ENCODE measurements at places on chromosomes 4 and X.
A peak's percentile ranks its signal among the peaks of the same experiment; 100 is the strongest.

DNA sequence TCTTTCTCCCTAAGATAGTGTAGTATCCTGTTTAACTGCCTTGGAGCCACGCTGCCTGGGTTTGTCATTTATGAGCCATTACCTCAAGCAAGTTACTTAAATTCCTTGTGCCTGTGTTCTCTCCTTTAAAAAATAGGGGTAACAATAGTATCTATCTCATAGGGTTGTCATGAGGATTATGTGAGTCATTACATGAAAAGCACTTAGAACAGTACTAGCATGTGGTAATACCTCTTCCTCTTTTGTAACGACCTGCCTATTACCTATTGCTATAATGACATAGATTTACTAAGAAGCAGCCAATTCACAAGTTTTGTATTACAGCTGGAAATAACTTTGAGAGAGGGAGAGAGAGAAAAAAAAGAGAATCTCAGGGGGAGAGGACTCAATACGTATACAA lies 834.7 kb downstream of the RAPGEF2 start:
- no peak for DNase-seq

DNA sequence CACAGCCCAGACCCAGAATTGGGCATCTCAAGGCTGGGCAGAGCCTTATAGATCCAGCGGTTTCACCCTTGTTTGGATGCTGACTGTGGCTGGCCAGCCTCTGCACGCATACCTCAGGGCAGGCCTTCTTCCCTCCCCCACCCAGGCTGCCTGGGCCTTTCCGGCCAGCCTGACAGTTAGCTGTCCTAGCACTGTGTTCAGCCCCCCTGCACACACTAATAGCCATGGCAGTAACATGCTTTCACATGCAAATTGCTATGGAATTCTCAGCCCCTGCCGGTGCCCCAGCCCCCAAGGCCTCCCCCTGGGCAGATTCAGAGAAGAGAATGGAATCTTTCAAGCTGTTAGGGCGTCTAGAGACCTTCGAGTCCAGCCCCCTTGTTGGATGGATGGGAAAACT lies 17.7 kb downstream of the EFNB1 start:
- DNase-seq: no peak

DNA sequence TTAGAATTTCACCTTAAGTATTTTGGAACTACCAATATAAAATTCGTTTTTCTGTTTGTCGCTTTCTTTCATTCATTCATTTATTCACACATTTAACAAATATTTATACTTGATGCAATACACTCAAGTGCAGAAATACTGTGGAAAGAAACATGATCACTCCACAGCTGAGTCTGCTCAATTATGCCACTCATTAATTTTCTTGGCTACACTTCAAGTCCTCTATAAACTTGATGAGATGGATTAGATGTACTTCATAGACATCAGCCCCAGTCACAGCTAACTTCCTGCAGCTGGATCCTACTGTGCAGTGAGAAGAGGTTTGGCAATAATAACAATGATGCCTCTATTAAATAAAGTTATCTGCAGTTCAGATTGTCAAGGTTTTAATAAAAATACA lies 208.1 kb downstream of the PDGFC start:
- DNase-seq: no peak

DNA sequence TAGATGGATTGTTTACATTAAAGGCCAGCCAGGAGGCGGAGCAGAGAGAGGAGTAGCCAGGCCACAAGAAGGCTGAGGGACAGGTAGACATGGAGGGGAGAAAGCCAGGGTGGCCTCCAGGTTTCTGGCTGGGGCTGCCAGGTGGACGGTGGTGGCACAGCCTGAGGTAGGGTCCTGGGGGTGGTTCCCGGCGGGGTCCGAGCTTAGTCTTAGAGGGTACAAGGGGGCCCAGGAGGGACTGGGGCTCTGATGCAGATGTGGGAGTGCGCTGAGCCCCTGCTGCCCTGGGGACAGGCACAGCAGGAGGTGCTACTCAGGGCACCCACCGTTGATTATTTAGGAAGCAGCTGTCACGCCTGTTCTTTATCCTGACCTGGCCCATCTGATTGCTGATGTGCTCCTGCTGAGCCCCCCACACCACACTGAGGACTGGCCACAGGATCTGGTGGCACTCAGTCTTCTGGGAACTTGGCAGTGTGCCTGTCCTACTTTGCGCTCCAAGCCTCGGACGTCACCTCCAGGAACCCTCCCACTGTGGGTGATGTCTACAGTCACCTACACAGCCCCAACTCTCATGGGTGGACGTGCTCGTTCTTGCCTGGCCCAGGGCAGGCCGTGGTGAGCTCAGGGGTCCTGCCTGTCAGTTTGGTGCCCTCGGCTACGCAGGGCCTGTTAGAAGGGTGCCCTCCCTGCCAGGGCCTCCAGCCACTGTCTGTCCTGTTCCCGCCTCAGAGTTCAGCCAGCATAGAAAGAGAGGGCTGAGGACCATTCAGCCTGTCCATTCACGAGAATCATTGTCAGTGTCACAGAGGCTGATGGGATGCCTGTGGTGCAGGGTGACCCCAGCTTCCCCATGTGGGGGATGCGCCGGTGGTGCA lies 12.0 kb downstream of the WFS1 start:
- DNase-seq: no peak

- no peak for DNase-seq
These were observed 9.9 kb downstream of the ASMTL start for GRCh38 chrX:1442724-1443367.

- DNase-seq: no peak
These were observed 298.7 kb upstream of the CLNK start for GRCh38 chr4:10983268-10983667.

- no peak for DNase-seq
These were observed 12.5 kb upstream of the IRAK1 start for GRCh38 chrX:154032160-154032559.

DNA sequence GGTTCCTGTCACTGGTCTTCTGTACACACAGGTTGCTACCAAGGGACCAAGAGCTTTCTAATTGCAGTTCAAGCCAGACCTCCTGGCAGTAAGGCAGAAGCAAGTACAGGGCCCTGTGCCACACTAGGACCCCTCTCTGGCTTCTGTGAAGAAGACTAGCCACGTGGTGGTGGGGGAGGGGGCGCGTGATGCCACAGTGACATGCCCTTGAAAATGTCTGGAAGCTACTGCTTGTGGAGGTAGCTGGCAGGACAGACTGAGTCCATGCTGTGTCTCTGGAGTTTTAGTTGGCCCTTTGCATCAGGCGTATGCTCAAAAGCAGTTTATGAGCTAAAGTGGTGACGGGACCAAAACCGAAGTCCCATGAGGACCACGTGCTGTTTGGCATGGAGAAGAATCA lies 50.9 kb downstream of the RTL5 start:
- DNase-seq: no peak

DNA sequence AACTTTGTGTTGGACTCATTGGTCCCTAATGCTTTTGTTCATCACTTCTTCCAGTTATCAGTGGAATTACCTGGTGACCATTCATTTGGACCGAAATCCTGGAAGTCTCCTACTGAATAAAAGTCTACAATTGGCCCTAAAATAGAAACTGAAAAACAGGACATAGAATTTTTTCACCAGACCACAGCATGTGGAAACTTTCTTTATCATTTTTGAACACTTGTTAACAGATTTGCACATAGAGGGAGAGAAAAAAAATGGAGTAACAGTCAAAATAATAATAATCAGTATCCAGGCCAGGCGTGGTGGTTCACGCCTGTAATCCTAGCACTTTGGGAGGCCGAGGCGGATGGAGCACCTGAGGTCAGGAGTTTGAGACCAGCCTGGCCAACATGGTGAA lies 7.1 kb downstream of the EPGN start:
- no peak for DNase-seq

DNA sequence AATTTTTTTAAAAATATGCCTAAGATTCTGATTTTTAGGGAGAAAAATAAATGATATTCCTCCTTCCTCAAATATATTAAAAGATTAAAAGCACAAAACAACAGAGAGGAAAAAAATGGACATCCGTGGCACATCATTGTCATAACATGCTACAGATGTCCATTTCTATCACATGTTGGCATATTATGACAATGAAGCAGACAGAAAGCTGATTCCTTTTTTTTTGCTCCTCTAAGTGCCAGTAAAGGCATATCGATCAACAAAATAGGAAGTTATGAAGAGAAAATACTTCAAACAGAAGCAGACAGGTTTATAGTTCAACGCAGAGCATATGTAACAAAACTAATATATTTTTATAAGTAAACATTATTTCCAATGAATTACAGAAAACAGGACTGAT lies 11.2 kb downstream of the KLHL8 start:
- no peak for DNase-seq

- DNase-seq: no peak
These were observed 47.6 kb upstream of the NKAP start for GRCh38 chrX:119991005-119991787.

DNA sequence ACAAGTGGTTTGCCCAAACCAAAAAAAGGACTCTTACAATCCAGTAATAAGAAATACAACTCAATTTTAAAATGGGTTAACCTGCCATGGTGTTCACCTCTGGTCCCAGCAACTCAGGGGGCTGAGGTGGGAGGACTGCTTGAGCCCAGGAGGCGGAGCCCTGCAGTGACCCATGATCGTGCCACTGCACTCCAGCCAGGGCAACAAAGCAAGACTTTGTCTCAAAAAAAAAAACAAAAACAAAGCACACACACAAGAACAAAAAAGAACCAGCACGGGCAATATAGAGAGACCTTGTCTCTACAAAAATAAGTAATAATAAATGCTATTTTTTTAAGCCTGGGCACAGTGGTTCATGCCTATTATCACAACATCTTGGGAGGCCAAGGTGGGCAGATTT lies 28.7 kb downstream of the ARAP2 start:
- DNase-seq: peak; percentile 63

- DNase-seq: no peak
These were observed 632 bp downstream of the CCSER1 start for GRCh38 chr4:90127706-90128345.

Data from head of caudate nucleus (tissue), 42 donors.